ENCODE measurements at places on chromosomes 11 and 22.

- DNase-seq, result no peak
Observed at GRCh38 chr22:42357221-42357620, 75.0 kb downstream of the NFAM1 start.

GRCh38 chr22:39128508-39128907, 24.0 kb downstream of the CBX7 start:
- DNase-seq, result no peak

DNA sequence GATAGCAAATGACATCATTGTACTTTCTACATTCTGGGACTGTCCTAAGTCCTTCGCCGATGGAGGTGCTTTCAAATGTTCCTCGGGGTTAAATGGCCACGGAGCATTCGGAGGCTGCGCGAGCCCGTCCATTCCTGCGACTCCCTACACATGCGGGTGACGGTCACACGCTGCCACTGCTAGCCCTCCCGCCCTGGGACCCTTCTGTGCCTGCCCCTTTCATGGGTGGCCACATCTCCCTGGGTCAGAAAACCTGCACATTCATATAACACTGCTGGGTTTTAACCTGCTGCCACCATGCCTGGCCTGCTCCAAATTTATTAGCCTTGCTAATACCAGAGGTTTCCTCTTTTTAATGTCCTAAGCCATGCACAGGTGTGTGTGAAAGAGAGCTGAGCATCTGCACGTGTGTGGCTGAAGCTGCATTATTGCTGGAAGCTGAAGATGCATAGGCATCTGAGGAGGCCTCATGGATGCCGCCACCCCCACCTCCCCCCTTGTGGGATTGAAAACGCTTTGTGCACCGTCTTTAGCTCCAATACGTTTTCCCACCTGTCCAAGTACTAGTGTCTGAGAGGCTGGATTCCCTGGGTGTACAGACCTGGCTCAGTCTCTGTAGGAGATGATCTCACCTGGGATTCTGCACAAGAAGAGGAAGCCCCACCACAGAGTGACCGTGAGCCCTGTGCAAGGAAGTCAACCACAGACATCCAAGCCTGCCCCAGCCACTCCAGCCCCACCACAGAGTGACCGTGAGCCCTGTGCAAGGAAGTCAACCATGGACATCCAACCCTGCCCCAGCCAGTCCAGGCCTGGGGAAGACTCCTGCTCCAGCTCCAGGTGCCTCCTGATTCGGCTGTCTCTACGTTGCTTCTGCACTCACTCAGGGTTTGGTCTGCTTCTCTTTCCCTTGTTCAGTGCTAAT, 626.4 kb downstream of the BRD1 start:
- no peak for DNase-seq

DNA sequence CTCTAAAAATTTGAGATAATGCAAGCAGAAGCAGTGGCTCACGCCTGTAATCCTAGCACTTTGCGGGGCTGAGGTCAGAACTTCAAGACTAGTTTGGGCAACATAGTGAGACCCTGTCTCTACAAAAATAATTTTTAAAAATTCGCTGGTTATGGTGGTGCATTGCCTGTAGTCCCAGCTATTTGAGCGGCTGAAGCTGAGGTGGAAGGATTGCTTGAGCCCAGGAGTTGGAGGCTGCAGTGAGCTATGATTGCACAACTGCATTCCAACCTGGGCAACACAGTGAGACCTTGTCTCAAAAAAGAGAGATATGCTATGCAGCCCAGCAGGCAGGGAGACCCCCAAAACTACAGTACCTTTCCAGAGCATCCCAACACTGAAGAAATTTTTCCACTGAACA, 2.3 kb downstream of the CTSC start:
- no peak for DNase-seq

GRCh38 chr22:31631436-31631835, 30.6 kb downstream of the PISD start:
- DNase-seq, result no peak

GRCh38 chr11:134741453-134742223, 329.6 kb upstream of the B3GAT1 start:
- DNase-seq, result no peak

- DNase-seq, result no peak
Observed at GRCh38 chr22:46801331-46801811, 38.9 kb downstream of the TBC1D22A start.

DNA sequence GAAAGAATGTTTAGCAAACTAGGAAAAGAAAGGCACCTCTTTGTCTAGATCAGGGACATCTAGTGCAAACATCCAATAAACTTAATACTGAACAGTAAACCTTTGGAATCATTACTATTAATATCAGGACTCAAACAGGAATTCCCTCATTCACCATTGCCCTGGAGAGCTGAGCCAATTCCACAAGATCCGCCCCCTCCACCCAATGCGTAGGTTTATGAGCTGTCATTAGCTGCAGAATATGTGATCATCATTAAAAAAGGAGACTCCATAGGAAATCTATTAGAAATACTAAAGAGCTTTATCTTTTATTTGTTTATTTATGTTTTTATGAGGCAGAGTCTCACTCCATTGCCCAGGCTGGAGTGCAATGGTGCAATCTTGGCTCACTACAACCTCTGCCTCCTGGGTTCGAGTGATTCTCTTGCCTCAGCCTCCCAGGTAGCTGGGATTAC, 5.5 kb downstream of the IL17REL start:
- no peak for DNase-seq

GRCh38 chr11:117959438-117960149, 26.6 kb upstream of the IL10RA start:
- no peak for DNase-seq

GRCh38 chr11:62627713-62628112, 5.9 kb upstream of the B3GAT3 start:
- no peak for DNase-seq
